ENCODE measurements at places on chromosomes 16 and 17.

GRCh38 chr16:75687361-75687760, 10.6 kb upstream of the CPHXL2 start:
- no peak for DNase-seq

DNA sequence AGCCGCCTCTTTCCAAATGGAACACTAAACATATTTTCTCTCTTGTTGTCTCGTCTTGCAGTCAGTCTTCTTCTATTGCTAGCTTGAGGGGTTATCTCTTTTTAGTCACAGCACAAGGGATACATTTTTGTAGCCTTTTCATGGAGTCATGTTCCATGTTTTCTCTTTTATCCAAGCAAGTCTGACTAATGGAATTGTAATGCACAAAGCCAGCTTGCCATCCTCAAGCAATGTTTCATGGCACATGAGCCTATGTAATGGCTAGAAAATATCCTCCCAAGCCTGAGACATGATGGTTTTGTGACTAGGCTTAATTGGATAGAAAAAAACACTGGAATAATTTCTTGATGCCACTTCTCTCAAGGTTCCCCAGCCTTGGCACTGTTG, 414.6 kb upstream of the GOT2 start:
- DNase-seq = no peak

DNA sequence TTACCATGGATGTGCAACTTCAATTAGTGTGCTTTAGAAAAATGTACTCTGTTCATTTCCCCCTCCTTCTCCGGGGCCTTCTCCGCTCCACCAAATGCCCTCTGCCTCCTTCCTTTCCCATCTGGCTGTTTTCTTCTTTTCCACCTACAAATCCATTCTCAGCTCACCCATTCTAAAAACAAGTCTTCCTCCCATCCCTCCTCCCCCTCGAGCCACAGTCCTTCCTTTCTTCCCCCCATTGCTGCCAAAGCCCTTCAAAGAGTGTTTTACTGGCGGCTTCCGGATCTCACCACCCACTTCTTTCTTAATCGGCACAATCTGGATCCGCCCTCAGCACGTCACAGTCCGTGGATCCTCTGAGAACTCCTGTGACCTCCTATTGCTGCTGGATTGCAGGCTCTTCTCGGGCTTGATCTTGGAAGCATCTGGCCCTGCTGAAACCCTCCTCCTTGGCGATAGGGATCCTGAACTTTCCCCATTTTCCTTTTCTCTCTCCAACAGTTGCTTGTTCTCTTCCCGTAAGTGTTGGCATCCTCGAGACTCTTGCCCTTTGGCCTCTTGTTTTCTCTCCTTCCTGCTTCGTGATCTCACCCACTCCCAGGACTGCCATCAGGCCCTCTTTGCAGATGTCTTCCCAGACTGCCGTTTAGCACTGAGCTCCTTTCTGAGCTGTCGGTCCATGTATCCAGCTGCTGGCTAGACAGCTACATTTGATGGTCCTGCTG, 36.0 kb upstream of the FBXO47 start:
- DNase-seq = peak; percentile 4

DNA sequence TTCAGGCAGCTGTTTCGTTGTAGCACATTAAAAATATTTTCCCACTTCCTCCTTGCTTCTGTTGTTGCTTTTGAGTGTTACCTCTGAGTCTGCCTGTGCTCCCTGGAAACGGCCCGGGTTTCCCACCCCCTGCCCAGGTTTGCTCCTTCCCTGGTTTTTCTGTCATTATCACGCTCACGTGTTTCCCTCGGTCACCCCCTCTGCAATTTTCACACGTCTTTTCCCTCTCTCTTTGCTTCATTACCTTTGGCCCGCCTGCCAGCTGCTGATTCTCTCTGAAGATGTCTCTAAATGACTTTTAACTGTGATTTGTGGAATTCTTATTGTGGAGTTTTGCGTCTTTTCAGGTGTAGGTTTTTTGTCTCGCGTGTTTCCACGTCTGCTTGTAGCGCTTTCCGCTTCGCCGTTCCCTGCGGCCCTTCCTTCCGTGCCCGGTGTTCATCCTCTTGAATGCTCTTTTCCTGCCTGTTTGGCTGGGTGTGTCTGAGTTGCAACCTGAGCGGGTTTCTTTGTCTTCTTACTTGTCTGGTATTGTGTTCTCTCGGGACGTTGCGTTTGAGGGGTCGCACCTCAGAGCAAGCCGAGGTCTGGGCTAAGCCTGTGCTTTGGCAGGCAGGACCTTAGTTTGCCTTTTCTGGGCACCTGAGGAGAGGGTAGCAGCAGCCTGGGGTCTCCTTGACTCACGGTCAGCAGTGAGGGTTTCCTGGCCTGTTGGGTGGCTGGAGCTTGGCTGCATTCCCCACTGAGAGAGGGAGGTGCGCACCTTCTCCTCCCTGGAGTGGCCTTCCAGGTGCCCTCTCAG, 96.3 kb upstream of the ZNF750 start:
- no peak for DNase-seq

GRCh38 chr17:80424878-80425765, 10.2 kb downstream of the ENDOV start:
- no peak for DNase-seq

- DNase-seq = no peak
These were observed 28.7 kb downstream of the CCR7 start for GRCh38 chr17:40536295-40537171.

DNA sequence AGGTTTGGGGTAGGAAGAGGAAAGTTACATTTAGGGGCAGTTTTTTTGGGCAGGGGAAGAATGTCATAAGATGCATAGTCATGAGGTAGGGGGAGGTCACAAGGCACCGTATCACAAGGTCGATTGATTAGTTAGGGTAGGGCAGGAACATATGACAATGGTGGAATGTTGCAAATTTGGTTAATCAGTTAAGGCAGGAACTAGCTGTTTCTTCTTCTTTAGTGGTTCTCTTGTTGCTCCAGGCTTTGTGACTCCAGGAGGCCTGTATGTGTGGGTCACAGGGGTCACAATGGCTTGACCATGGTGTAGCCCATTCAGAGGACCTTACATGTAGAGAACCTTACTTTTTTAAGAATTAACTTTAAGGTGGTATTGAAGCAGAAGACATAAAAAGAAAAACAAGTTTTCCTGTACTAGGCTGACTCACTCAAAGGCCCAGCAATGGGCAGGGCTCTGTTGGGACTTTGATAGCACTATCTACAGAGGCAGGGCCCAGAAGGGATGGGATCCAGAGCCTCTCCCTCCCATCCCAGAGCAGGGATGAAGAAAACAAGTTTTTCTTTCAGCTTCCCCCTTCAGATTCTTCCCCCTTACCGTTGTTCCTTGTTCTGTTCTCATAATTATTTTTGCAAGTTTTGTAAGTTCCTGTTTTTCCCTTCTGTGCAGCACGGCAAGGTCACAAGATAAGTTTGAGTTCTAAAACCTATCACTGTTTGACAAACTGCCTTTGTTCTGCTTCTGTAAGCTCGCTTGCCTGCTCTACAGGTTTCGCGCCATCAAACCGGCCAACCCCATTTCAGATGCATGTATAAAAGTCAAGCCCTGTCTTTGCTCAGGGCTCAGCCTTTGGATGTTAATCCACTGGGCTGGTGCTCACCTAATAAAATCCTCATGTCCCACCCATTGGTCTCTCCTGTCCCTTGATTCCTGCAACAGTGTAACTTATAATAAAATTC, 45.8 kb upstream of the ATF7IP2 start:
- no peak for DNase-seq
